Pancreas (tissue), 10 donors: ENCODE measurements at places on chromosomes 13 and 19. TPM values are rescaled to one million over a fixed set of nuclear protein-coding genes. Genes with fewer than 3 reads are reported as not detected.

DNA sequence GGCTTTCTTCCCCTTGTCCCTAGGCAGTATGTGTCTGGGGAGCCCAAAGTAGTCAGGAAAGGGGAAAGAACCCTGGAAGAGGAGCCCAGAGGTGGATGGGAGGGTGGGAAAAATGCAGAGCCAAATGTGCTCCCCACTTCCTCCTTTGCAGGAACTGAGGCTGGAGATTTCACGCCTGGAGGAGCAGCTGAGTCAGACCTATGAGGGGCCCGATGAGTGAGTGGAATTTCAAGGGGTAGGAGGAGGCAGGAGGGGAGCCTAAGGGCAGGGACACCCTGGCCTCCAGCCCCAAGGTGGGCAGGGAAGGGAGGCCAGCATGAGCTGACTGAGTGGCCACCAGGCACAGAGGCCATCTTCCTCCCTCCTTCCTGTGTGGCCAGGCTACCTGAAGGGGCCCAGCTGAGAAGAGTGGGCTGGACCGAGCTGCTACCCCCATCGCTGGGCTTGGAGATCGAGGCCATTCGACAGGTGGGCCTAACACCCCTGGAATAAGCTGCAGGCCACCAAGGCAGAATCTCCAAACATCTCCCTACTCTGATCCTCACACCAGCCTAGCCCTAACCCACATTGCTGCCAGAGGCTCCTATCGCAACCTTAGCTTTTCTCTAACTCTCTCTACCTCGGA is 14.3 kb downstream of the PTH2 start:
- DNase-seq: no peak

- no peak for DNase-seq
These were observed 7.3 kb downstream of the RELB start for GRCh38 chr19:45008552-45008951.

GRCh38 chr19:14544977-14545715 is 15.8 kb downstream of the TECR start:
- peak; percentile 53 for DNase-seq

Gene ELSPBP1
- not detected for total RNA-seq

DNA sequence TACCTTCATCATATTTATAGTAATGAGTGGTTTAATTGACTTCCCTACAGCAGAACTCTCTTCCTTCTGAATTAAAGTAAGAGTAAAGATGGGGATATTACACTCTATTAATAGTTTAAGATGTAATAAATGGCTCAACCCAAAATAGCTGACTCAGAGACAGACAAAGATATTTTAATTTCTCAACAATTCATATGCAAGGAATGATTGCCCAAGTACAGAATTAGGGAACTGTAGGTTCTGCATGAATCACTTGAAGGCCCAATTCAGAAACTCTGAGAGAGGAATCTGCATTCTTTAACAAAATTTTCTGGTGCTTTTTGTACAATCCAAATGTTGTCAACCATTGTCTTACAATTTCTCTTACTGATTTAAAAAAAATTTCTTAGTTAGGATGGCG is 42.9 kb upstream of the PCDH9 start:
- DNase-seq: no peak

DNA sequence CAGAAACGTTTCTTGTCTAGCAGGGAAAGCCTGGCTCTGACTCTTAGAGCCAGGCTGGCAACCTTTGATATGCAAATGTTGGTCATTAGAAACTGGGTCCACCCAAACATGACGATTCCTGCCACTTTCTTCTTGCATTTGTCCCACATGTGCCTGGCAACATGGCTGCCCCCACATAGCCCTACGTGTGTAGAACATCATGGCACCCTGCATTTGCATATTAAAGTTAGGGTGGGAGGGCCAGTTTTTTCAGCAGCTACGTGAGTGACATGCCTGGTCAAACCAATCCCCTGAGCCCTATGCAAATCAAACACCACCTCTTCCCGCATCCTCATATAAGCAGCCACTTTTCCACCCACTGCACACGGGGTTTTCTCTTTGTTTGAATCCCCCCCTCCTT is 95.0 kb downstream of the LIG4 start:
- DNase-seq: no peak

Gene FUT2
- 6.6 TPM for total RNA-seq
